ENCODE measurements at places on chromosomes 6 and 20. TPM values are rescaled to one million over a fixed set of nuclear protein-coding genes. Genes with fewer than 3 reads are reported as not detected.
A peak's percentile ranks its signal among the peaks of the same experiment; 100 is the strongest.

The GSTA2 gene
- total RNA-seq = not detected

The CDH4 gene
- total RNA-seq = 1.1 TPM

The FOXA2 gene
- total RNA-seq = not detected

The ZSCAN16 gene
- 3.3 TPM for total RNA-seq

The PSORS1C1 gene
- not detected for total RNA-seq

The AIF1 gene
- 4.8 TPM for total RNA-seq

The IP6K3 gene
- total RNA-seq = 287 TPM

The CST2 gene
- not detected for total RNA-seq

The TGM3 gene
- total RNA-seq = not detected

The SCGN gene
- not detected for total RNA-seq

GRCh38 chr20:1890469-1891262 is 4.5 kb upstream of the SIRPA start:
- DNase-seq = no peak

GRCh38 chr6:55069132-55069781 is 105.1 kb upstream of the HCRTR2 start:
- DNase-seq = no peak

- DNase-seq = peak; percentile 45
These were observed 45.7 kb downstream of the ILRUN start for GRCh38 chr6:34650823-34651222.

DNA sequence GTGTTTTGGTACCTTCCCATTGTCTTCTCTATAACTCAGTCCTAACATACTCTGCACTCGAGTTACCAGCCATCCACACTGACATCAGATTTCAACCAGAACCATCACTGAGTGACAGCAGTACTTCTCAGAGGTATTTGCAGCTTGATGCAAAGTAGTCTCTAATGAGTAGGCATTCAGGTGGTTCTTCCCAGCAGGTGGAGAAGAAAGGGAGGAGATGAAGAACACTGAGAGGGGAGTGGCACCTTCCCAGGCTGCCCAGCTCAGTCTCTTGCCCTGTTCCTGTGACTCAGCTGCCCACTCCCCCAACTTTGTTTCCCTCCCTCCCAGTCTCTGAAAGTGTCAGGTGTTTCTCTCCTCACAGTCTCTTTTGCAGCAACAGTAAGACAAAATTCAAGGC is 38.7 kb upstream of the SMIM28 start:
- no peak for DNase-seq

GRCh38 chr6:14443629-14444268 is 326.2 kb downstream of the CD83 start:
- no peak for DNase-seq

GRCh38 chr6:144179828-144180227 is 29.5 kb downstream of the STX11 start:
- DNase-seq = no peak

- no peak for DNase-seq
These were observed 277.3 kb upstream of the PRND start for GRCh38 chr20:4444404-4444803.

DNA sequence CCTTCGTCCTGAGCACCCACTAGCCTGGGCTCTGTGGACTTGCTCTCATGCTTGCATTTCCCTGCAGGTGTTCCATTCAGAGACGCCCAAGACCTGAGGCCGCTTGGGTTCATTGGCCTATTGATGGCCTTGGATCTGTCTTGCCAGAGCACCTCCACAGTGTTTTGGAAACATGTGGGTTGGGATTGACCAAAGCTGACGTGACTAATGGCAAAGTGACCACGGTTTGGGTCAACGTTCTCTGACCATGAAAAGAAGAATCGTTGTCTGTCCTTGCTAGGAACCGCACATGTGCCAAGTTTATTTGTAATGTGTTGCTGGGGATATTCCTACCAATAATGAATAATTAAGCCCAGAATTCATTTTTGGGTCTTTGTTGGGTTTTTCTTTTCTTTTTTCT is 29.8 kb upstream of the BMP6 start:
- DNase-seq = no peak

GRCh38 chr6:13124131-13124530 is 204.2 kb downstream of the TBC1D7 start:
- no peak for DNase-seq

DNA sequence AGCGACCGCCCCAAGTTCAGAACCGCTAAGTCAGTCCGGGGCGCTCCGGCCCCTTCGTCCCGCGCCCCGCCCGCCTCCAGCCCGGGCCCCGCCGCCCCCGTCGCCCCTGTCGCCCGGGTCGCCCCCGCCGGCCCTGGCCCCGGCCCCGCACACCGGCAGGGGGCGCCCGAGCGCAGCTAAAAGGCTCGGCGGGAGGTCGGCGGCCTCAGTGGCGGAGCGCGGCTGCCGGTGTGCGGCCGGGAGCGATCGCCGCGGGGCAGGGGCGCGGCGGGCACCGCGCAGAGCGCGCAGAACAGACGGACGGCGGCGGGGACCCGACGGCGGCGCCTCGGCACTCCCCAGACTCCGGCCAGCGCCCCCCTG is at the start of gene FNDC1:
Gene FNDC1, plus strand, starts transcription at position 208 of the 363 bp plus-strand sequence. CDS start 197 bp downstream, outside the sequence.
- DNase-seq = no peak

DNA sequence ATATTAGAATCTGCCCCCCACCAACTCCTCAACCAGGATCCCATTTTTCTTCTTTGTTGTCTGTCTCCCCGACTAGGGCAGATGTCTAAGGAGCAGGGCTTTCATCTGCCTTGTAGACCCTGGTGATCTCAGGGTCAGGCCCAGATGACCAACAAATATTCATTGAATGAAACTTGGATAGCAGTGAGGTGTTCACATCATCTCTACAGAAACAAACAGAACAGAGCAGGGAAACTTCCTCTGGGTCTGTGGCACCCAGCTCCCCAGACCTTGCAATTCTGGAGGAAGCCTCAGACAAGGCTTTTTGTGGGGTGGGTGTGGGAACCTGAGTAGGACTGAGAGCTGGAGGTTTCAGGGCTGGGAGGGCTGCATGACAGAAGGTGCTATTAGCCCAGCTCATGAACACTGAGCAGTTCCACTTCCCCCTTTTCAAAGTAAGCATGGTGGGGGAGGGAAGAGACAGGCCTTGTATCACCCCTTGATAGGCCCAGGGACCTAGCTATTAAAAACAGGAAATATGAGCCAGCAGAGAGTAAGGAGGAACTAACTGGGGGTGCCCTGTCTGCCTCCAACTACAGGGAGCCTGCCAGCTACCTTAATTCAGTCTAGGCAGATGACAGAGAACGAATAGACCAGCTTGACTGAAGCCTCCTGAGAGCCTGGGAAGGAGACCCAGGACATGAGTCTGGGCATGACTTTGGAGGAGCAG is 37.3 kb upstream of the TOP1 start:
- peak; percentile 36 for DNase-seq

DNA sequence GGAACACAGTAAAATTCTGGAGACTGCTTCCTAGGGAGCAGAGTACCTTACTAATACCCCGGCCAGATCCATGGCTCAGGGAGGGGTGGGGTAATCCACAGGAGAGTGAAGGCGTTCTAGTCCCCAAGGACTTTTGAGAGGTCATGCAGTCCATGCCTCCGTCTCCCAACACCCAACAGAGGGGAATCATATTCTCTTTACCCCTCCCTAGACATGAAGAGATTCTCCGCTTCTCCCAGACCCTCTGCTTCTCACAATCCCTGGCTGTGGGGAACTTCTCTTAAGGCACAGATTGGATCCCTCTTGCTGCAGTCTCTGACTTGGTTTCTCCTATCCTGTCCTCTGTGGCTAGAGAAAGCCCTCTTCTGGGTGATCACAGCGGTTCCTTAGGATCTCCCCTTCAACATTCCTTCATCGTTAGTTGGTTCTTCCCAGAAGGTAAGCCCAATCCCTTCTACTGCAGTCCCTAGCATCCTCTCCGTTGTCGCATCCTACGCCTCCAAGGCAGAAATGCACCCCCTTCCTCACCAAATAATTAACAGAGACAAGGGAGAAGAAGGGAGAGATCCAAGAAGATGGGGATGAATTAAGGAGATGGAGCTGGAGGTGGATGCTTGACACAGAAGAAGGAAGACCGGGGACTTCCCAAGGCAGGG is 562 bp downstream of the GGT7 start:
- peak; percentile 33 for DNase-seq

DNA sequence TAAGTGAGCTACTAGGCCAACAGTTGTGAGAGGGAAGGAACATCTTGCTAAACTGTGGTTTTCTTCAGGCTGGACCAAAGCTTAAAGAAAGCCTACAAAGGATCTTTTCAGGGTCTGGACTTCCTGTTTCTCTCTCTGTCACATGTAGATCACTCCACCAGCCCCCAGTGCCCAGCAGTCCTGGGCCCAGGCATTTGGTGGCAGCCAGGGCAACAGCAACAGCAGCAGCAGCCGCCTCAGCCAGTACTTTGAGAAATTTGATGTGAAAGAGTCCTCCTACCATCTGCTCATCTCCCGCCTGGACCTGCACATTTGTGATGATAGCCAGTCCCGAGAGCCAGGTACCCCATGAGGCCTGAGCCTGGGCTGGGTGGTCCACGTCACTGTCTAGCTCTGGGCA is 44.1 kb downstream of the BLTP3A start:
- DNase-seq = no peak

- peak; percentile 37 for DNase-seq
These were observed 9.3 kb upstream of the ID1 start for GRCh38 chr20:31595654-31596411.

DNA sequence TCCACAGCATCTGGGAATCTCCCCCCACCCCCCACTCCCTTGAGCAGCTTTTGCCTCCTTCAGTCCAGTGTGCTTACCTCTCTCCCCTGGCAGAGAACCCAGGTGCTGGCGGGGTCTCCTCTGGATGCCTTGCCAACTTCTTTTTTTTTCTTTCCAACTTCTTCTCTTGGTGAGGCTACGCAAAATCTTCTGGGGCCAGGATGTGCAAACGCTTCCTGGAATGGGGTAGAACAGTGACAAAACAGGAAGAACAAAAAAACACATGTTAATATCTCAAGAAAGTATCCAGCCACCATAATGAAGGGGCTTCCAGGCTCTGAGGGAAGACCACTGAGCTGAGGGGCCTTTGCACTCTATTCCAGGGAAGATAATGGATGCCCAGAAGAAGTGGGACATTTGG is 53.9 kb upstream of the DDR1 start:
- DNase-seq = no peak

DNA sequence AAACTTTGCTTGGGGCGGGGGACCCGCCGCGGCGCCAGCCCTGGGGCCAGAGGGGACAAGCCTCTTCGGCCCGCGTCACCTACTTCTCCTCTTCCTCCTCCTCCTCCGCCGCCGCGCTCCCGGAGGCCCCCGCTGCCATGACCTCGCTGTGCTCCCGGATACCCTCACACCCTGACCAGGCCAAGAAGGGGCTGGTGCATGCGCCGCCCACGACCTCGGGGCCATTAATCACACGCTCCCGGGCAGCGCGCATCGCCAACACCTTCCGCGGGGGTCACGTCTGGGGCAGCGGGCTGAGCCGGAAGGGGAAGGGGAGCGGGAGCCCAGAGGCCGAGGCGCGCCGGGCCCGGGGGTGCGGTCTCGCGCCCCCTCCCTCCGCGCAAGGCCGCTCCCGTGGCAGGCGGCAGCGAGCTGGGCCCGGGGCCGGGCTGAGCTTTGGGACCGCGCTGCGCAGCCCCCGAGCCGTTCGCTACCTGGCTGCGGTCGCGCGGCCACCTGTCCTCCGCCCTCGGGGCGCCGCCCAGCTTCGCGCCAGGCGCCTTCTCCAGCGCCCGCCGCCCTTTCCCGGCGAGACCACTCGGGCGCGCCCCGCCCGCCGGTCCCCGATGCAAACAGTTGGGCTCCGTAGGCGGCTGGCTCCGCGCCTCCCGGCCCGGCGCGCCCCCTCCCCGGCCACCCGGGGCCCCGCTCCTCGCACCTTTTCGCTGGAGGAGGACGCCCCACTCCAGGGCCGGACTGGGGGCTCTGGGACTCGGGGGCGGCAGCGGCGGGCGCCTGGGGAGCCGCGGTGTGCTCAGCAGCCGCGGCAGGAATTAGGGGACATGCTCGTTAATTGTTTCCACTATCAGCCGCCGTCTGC is 575 bp upstream of the CNR1 start:
- DNase-seq = no peak

DNA sequence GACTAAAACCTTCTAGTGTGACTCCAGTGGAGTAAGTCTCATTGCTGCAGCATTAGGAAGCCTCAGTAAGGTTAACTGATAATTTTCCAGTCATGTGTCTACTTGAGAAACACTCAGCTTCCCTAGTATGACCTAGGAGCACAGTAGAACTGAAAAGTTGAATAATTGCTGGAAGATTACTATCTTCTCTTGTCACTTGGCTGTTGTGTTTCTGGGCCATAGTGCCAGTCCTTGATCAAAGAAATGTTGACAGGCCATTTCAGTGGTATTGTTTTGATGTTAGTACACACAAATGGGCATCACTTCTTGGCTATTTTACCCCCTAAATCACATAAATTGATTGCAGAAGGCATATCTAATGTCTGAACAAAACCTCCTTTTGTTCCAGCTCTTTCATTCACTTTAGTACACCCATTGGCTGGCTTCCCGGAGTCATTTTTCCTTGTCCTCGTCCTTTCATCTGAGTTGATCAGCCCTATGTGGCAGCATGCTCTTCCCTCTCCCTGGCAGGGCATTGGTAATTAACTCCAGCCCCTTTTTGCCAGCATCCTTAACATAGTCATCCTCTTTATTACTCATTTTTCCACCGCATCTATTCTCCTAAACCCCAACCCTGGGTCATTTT is 6.0 kb downstream of the ENPP3 start:
- DNase-seq = no peak

GRCh38 chr20:23043376-23043775 is 6.1 kb downstream of the THBD start:
- no peak for DNase-seq

GRCh38 chr6:15995493-15995892 is 133.4 kb upstream of the MYLIP start:
- DNase-seq = no peak

DNA sequence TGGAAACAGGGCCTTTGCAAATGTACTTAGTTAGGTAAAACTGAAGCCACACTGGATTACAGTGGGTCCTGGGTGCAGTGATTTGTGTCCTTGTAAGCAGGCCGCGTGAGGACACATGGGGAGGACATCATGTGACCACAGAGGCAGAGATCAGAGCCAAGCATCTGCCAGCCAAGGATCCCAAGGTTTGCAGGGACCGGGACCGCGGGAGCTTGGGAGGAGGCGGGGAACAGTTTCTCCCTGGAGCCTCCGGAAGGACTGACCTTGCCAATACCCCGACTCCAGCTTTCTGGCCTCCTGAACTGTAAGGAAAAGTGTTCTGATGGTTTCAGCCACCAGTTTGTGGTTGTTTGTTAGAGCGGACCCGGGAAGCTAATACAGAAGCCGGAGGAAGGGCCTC is 500.9 kb downstream of the PREX1 start:
- DNase-seq = no peak

- DNase-seq = no peak
These were observed 15.6 kb upstream of the TRIM39 start for GRCh38 chr6:30311101-30311500.

DNA sequence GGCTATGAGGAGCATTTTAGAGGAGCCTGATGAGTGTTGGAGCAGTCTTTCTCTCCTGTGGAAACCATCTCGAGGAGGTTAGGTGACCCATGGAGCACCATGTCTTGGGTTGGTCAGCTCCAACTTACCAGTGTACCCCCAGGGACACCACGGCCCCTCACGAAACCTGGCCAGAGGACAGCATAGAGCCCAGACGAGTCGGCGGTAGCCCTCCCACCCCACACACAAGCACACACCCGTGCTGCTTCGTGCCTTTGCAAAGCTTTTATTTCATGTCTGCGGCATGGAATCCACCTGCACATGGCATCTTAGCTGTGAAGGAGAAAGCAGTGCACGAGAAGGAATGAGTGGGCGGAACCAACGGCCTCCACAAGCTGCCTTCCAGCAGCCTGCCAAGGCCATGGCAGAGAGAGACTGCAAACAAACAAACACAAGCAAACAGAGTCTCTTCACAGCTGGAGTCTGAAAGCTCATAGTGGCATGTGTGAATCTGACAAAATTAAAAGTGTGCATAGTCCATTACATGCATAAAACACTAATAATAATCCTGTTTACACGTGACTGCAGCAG is 53.6 kb downstream of the EZR start:
- no peak for DNase-seq
